Stimulated activated CD8-positive, alpha-beta memory T cell treated with anti-CD3 and anti-CD28 coated beads, Interleukin-7, amount 100 ng/mL, for 1 hour (primary cell): ENCODE measurements at places on chromosomes 1 and 21.

GRCh38 chr1:99198393-99198792, 65.9 kb upstream of the PLPPR4 start:
- no peak for DNase-seq

DNA sequence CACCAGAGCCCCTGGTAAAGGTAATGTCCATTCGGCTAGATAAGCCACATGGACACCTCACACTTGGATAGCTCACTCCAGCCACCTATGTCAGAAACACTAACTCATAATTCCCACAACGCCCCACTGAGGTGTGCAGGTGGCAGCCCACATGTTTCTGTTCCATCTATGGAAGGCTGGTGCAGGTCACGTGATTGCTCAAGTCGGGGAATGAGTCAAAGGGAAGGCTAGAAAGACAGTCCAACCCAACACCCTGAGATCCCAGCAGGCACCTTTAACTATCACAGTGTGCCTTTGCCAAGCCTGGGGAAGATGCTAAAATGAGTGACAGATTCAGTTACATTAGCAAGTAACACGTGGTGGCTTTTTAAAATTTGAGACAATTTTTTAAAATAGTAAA, 45.3 kb upstream of the KCNE1 start:
- DNase-seq: no peak

DNA sequence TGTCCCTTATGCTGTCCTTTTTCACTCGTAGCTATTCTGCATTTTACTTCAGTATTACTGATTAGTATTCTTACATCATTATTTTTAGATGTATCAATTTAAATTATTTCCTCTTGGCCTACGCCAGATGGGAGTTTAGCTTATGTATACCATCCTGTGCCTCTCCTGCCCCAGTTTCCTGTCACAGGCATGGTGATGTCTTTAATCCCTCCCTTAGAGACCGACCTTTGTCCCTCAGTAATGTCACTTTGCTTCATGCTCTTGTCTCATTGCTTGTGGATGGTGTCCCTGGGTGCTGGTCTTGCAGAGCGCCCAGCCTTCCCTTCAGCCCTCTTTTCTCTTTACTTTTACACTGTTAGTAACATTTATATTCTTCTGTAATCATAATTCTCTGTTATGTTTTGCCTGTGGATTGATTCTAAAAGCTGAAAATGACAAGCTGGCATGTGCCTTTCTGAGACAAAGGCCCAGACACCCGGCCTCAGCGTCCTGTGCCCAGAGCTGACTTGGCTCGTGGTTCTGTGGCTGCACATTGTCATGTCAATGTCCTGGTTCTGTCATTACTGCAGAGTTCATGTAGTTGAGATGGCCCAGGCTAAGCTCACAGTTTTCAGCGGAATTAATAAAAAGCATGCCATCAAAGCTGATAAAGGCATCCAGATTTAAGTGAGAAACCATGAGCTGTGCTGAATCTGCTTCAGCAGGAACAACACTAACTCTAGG, 100.7 kb downstream of the MTR start:
- DNase-seq: no peak

DNA sequence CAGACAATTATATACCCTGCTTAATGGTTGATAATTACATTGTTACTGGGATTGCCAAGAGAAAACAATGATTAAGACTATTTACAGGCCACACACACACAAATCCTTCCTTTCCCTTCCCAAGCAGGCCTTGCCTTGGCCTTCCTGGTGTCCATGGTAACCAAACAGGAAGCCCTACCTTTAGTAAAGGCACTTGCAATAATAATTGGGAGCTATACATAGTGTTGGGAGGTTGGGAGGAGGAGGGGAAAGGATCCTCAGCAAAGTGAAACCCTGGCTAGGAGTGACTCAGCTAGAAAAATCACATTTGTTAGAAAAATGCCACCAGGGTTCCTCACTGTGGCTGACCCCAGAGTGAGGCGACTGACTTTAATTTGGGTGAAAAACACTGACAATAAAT, 122.3 kb upstream of the ADAR start:
- DNase-seq: no peak

DNA sequence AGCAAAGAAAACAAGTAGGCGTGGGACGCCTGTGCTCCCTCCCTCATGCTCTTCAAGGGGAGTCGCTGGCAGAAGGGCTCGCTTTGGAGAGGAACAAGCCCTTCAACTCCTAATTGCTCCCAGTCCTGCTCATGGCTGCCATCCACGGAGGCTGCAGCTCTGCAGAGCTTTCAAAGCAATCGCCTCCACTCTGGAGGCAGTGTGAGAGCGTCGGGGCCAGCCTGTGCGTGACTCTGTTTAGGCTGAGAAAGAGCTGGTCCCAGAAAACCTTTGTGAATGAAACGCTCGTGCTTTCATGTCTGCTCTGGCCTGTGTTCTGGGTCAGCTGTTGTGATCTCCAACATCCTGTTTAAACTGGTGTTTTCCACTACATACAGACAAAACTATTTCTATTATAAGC, 23.9 kb upstream of the RUNX1 start:
- DNase-seq: no peak

- DNase-seq: no peak
These were observed 48.9 kb downstream of the SYF2 start for GRCh38 chr1:25183126-25183980.

GRCh38 chr1:41021526-41022308, at the start of gene SLFNL1:
SLFNL1 (minus strand) TSS chr1:41021725; CDS start chr1:41020660, 1,065 bp downstream.
- no peak for DNase-seq

- no peak for DNase-seq
These were observed 796 bp upstream of the TDRKH start for GRCh38 chr1:151790940-151791651.

GRCh38 chr1:33273406-33273805, 17.1 kb downstream of the ZNF362 start:
- no peak for DNase-seq

GRCh38 chr1:204278958-204279357, 65.2 kb upstream of the GOLT1A start:
- no peak for DNase-seq

DNA sequence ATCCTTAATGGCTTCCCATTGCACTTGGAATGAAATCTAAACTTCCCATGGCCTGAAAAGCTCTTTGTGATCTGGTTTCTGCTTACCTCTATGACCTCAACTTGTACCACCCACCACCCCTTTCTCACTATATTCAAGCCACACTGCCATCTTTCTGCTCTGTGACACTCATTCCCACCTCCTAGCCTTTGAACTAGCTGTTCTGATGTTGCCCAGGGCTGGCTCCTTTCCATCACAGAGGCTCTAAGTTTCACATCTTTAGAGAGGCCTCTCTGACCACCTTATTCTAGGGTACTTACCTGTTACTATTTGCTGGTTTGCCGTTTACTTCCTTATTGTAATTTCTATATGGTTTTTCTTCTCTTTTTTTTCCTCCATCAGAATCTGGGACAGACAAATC, 4.2 kb downstream of the MPZL1 start:
- DNase-seq: no peak

DNA sequence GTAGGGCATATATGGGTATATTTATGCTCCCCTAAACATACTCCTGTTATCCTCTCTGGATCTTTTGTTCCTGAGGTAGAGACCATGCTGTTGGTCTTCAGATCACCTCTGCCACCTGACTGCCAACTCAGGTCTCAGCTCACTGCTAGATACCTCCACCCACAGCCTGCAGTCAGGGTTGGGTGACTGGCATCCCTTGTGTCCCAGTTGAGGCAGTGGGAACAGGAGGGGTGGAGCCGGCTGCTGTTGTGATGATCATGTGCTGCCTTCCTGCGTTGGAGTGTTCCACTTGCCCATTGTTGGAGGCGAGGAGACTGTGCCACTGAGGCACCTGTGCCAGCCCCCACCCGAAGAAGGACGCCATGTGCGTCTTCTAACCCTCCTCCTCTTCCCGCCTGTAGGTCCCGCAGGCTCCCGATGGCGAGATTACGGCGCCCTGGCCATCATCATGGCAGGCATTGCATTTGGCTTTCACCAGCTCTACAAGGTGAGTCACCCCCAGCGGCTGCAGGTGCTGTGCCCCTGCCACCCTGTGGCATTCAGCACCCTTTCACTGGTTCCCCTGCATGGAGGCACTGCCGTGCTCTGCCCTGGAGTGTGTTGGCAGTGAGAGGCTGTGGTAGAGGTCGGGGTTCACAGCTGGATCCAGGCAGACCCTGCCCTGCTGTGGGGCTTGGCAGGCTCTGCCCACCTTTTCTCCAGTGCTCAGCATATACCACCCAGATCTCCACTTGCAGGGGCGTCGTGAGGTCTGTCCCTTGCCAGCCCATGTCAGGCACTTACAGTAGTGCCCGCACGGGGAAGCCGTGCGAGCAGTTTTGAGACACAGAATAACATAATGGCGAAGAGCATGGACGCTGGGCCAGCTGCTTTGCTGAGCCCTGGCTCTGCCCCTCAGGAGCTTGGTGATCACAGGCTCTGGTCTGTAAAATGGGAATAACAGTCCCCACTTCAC, 143.5 kb downstream of the PEX14 start:
- DNase-seq: no peak

DNA sequence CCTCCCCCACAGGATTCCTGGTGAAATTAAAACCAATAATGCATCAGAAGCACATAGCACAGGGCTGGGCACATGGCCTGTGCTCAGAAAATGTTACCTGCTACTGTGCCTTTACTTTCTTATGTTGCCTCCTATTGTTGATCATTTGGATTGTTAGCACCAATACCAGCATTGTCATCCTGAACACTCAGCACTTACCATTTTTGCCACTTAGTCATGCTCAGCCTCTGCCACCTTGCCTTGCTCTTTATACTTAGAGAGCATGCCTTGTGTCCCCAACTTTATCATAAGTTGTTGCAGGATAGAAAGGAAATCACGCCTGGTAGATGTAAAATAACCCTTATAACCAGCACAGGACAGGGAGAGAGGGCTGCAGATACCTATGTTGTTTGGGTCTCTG, 361.0 kb upstream of the RUNX1 start:
- DNase-seq: no peak

- no peak for DNase-seq
These were observed 75.9 kb downstream of the HUNK start for GRCh38 chr21:31948676-31949075.

- DNase-seq: no peak
These were observed 489 bp downstream of the ACOT11 start for GRCh38 chr1:54548389-54549044.

DNA sequence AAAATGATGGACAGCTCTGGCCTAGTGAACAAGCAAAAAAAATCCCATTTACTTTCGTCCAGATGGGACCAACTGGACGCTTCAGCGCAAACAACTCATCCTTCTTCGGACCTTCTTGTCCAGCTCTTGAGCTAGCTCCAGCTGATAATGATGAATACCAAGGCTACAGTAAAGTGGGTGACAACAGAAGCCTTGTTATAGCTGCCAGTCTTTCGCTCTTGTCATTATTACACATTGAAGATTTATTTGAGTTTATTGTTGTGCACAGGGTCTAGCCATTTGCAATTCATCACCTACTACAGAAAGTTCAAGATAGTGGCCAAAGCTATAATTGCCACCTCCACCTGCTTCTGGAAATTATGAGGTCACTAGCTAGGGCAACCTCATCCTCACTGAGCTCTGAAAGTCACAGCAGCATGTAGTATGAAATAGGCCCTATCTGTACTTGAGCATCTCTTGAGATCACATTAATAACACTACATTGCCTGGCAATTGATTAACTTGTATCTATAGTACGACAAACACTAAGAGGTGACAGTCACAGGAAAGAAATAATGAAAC, 76.9 kb downstream of the GPATCH2 start:
- no peak for DNase-seq

DNA sequence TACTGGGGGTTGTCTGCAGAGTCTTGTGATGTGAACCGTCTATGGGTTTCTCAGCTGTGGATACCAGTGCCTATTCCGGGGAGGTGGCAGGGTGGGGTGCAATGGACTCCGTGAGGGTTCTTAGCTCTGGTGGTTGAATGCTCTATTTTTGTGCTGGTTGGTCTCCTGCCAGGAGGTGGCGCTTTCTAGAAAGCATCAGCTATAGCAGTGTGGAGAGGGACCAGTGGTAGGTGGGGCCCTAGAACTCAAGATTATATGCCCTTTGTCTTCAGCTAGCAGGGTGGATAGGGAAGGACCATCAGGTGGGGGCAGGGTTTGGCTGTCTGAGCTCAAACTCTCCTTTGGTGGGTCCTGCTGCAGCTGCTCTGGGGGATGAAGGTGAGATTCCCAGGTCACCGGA, 127.3 kb upstream of the PLD5 start:
- no peak for DNase-seq

GRCh38 chr1:229448845-229449244, 15.0 kb upstream of the ACTA1 start:
- no peak for DNase-seq

- DNase-seq: no peak
These were observed 115.6 kb upstream of the NGF start for GRCh38 chr1:115453666-115454065.

- no peak for DNase-seq
These were observed 89.8 kb downstream of the ABCA4 start for GRCh38 chr1:94031154-94031553.

GRCh38 chr1:41953291-41953690, 34.6 kb upstream of the HIVEP3 start:
- DNase-seq: no peak

- no peak for DNase-seq
These were observed 14.1 kb downstream of the TOR3A start for GRCh38 chr1:179095924-179096323.

- DNase-seq: no peak
These were observed 4.6 kb downstream of the MYCL start for GRCh38 chr1:39896909-39897685.

- no peak for DNase-seq
These were observed 78.0 kb upstream of the OLIG2 start for GRCh38 chr21:32947736-32948135.

GRCh38 chr21:21268885-21269284, 270.7 kb downstream of the NCAM2 start:
- no peak for DNase-seq

- DNase-seq: no peak
These were observed 154.8 kb upstream of the ETV3 start for GRCh38 chr1:157292809-157293564.

DNA sequence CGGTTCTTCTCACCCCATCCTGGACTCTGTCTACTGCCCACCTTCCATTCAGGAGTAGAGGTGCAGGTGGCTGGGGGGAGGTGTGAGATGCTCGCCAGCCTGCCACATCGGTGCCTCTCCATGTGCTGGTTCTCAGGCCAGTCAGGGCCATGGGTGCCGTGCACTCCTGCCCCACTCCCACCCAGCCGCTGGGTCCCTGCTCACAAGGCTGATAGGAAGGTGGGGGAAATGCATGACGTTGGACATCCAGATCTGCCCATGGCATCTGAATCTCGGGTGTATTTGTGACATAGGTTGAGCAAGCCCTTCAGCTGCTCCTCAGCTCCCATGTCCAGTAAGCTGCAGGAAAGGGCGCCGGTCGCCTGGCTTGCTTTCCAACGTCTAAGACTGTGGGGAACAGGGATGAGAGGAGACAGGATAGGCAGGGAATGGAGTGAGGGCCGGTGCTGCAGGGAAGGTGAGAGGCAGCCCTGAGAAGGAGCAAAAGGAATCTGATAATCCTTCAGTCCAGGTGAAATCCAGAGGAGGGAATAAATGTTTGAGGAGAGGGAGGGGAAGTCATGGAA, 11.8 kb downstream of the S100A7A start:
- no peak for DNase-seq
